ENCODE measurements at places on chromosomes 2 and 18.

GRCh38 chr2:44753552-44754285 lies 187.8 kb upstream of the SIX3 start:
- no peak for DNase-seq

DNA sequence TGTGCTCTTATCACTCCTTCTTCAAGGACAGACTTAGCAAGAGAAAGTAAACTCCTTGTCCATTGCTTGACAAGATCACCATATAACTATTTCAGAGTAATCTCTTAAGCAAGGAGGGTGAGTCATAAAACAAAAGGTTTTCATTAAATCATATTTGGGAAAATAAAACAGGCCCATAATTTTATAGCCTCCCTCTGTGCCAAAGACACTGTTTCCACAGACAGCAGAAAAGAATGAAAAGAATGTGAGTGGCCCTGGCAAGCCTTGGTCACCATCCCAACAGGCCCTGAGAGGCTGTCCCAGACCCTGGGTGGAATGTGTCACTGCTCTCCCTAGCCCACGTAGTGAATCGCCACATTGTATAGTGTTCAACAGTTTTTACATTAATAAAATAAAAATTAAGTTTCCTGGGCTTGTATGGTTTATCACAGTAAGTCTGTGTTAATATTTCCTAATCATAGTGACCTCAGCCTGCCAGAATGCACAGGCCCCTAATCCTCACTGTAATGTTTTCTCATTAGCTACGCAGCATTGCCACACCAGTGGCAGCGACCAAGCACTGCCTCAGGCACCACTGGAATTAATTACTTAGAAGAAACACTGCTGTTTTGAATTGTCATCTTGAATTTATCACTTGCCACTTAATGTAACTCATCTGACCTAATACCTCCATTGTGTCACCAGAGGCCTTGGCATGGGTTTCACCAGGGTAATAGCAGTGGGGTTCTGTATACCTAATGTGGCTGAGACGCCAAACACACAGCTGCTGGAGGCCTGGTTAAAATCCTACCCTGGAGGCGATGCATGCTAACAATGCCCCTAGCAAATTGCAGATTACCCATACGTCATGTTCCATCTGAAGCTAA lies 401.9 kb downstream of the LNPK start:
- DNase-seq = no peak

GRCh38 chr2:152825834-152826233 lies 107.4 kb downstream of the ARL6IP6 start:
- no peak for DNase-seq

GRCh38 chr2:129857200-129857599 lies 122.3 kb upstream of the RAB6C start:
- DNase-seq = no peak

- DNase-seq = no peak
Observed at GRCh38 chr2:58501371-58502160, 260.4 kb upstream of the FANCL start.
